ENCODE measurements at places on chromosomes 16 and 17. TPM values are rescaled to one million over a fixed set of nuclear protein-coding genes. Genes with fewer than 3 reads are reported as not detected.

Gene KRT31
- polyA plus RNA-seq = 0.08 TPM

Gene MARVELD3
- polyA plus RNA-seq = 17.8 TPM

Gene SETD1A
- polyA plus RNA-seq = 16.0 TPM

Gene GCGR
- polyA plus RNA-seq = 7.2 TPM

Gene LPCAT2
- 11.3 TPM for polyA plus RNA-seq

Gene BCL6B
- polyA plus RNA-seq = 22.9 TPM

Gene SEPTIN1
- 2.5 TPM for polyA plus RNA-seq

Gene MYH10
- 286 TPM for polyA plus RNA-seq

Gene PSKH1
- 36.4 TPM for polyA plus RNA-seq

Gene TSPOAP1
- 76.5 TPM for polyA plus RNA-seq

Gene DUSP14
- polyA plus RNA-seq = 13.2 TPM
